Breast epithelium (tissue), 4 donors: ENCODE measurements at places on chromosomes 5 and 9. TPM values are rescaled to one million over a fixed set of nuclear protein-coding genes. Genes with fewer than 3 reads are reported as not detected.

Gene CCDC152
- 0.88 TPM for total RNA-seq

DNA sequence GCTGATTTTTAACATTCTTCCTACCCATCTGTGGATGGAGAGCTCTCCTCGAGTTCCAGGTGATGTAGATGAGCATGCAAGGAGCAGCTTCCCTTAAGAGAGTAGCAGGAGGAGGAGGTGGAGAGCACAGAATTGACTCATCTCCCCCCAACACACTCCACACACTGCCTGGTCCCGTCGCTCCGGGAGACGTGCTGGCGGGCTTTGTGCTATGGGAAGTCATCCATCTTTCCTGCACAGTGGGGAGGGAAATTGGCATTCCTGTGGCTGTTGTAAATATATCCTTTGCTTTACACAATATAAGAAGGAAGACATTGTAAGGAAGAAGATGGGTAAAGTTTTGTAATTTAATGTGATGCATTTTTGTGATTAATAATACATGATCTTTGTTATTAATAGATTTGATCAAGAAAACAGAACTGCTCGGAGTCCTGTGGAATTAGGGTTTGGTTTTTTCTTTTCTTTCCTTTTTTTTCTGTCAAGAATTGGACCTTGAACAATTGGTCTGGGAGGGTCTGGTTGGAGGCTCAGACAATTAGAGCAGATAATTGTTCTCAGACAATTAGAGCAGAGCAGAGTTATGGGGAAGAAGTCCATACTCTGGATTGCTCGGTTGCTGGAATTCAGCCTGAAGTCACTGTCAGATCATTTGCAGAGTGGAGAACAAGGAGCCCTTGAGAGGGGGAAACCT, 297.8 kb downstream of the GADD45G start:
- DNase-seq, result no peak

GRCh38 chr5:145204743-145205142, 630.4 kb downstream of the PRELID2 start:
- no peak for DNase-seq

DNA sequence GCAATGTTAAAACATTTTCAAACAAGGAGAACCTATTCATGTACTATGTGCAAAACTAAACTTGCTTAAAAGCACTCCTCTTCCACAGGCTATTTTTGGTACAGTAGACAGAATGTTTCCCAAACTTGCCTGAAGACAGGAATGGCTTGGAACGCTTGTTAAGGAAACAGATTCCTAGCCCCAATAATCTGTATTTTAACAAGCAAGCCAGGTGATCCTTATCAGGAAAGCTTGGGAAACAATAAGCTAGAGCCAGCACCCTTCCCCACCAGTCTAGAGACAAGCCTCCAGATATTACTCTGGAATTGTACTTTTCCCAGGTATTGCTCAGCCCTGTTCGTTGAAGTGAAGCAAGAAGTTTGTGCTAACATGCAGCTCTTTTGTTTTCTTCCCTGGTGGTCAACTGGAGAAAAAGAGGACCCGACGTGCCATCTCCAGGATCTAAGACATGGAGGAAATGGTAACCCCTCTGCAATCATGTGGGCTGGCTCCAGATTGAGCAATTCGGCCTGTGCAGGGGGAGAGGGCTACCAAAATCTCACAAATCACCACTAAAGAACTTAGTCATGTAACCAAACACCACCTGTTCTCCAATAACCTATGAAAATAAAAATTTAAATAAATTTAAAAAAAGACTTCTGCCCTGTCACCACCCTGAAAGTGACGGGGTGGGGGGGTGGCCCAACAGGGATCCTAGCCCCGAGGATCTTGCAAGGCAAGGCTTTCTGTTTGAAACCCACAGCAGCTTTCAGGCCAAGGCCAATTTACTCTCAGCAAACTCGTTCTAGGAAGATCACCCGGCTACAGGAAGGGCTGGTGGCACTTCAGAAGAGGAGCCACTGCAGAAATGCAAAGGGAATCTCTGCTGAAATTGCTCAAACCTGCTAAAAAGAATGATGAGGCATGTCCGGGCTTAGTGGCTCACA, 48.6 kb downstream of the SHB start:
- DNase-seq, result no peak

DNA sequence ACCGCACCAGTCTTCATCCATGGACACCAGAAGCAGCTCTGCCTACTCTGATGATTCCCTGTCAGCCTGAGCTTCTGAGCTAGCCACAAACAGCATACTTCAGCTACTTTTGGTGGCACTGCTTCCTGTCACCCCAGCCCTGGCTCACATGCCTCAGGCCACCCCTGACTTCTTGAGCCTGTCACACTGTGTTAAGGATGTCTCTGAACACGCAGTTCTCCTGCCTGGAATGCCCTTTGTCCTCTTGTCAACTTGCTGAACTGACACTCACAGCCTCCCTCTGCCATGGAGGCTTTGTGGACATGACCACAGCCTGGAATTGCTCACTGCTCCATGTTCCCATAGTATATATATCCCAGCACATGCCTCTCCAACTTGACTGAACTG, 7.2 kb downstream of the MACROH2A1 start:
- no peak for DNase-seq
